ENCODE measurements at places on chromosomes 7 and 10.

DNA sequence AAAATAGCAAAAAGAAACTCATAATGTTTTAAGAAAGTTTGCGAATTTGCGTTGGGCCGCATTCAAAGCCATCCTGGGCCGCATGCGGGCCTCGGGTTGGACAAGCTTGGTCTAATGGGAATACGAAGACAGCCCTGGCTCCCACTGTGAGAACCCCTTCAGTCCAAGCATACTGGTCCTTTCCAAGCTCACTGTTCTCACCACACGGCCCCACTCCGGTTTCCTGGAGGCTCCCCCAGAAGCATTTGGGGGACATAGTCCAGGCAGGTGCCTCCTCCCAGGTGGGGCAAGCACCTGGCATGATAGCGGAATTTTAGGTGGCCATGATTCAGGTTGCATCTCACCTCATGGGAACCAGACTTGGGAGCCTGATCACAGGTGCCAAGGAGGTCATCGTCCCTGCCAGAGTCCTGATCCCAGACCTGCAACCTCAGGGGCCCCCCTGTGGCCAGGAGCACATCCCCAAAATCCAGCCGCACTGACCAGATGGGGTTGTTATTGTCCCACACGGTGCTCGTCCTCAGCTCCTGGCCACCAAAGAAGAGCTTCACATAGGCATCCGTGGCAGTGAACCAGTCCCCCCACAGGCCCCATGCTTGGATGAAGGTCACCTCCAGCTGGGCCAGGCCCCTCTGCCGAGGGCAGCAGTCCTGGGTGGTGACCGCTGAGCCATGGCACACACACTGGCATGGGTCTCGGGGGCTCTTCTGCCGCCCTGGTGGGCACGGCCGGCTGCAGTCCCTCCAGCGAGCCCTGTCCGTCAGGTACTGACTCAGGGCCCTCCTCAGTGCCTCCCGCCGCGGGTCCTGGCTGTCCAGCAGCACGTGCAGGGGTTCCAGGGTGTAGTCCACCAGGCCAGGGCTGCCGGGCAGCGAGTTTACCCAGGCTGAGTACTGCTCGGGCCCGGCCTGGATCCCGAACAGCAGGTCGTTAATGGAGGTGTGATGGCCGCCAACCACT, 4.4 kb downstream of the PRF1 start:
- DNase-seq, result no peak

- DNase-seq, result no peak
Measured at GRCh38 chr10:33136781-33137180, 178.8 kb upstream of the ITGB1 start.

- DNase-seq, result no peak
Measured at GRCh38 chr10:63200431-63200830, 67.3 kb downstream of the NRBF2 start.

DNA sequence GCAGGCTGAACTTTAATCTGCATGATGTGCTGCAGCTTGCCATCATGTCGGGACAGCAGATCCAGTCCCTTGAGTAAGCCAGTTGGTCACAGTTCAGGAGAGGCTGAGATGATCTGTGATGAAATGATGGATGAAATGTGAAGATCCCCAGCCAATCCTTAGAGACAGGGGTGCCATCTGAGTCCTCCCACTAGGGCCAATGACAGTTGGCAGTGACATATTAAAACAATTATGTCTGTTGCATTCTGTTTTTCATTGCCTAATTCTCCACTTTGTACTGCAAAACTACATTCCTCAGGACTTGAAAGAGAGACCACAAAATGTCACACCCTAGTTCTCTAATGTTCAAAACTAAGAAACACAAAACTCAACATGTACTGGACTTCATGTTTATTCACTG, 66.3 kb upstream of the CAV2 start:
- no peak for DNase-seq

- DNase-seq, result no peak
Measured at GRCh38 chr10:95759233-95759826, 3.4 kb downstream of the ENTPD1 start.

DNA sequence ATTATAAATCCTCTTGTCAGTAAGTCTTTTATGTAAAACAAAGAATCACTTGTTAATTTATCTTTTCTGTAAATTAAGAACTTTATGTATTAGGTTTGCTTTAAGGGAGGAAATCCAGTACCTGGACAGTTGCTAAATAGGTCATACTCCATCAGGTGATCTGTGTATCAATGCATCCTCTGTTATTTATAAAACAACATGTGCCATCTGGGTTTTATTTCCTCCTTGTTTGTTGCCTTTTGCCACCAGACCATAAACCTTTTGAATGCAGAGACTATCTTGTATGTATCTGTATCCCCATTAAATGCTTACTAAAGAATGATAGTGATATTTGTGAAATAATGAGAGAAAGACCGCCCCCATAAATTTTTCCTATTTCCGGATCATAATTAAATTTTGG, 70.0 kb downstream of the SLC35B4 start:
- no peak for DNase-seq

- DNase-seq, result no peak
Measured at GRCh38 chr7:158470336-158470735, 117.3 kb downstream of the PTPRN2 start.

DNA sequence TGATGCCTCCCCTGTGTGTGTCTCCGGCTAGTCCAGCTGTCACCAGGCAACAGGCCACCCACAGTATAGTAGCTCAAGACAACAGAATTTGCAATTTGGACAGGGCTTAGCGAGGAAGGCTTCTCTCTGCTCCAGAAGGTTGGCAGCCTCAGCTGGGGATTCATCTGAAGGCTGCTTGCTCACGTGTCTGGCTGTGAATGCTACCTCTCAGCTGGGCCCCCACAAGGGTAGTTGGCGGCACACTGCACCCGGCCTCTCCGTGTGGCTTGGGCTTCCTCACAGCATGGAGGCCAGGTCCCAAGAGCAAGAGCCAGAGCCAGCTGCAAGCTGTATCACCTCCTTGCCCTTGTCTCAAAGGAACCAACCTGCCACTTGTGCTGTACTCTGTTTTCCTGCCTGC, 19.2 kb downstream of the ECHDC3 start:
- DNase-seq, result no peak

GRCh38 chr10:52420656-52421055, 106.6 kb downstream of the DKK1 start:
- no peak for DNase-seq

- DNase-seq, result no peak
Measured at GRCh38 chr10:48742891-48743860, 58.5 kb downstream of the WDFY4 start.

- no peak for DNase-seq
Measured at GRCh38 chr10:91247360-91248111, 27.1 kb downstream of the PCGF5 start.

GRCh38 chr10:50928190-50928552, 42.7 kb upstream of the A1CF start:
- no peak for DNase-seq

DNA sequence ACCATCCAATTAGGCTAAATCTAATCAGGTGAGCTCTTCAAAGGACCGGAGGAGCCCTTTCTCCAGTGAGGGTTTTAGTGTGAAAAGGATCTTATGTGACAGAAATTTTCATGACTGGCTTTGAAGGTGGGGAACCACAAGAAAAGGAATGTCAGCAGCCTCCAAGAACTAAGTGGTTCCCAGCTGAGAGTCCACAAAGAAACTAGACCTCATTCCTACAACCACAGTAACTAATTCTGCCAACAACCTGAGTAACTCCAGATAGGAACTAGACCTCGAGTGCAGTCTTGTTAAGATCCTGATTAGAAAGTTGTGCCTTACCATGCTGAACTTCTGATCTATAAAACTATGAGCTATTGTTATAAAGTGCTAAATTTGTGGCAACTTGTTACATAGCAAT, 51.3 kb downstream of the PCLO start:
- no peak for DNase-seq

- no peak for DNase-seq
Measured at GRCh38 chr7:5284304-5285281, 1.9 kb downstream of the SLC29A4 start.

- DNase-seq, result peak; percentile 75
Measured at GRCh38 chr7:30166155-30166840, 31.5 kb downstream of the MTURN start.

DNA sequence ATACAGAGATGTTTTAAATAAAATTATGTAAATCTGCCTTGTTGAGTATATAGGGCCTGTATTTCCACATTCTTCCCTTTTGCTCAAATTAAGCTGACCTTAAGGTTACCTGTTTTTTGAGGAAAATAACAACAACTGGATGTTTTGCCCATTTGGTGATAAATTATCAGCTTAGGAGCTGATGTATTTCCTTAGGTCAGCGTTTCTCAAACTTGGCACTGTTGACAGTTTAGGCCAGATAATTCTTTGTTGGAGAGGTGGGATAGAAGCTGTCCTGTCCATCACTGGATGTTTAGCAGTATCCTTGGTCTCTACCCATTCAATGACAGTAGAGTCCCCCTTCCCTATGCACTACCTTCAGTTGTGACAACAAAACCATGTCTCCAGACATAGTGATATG, 7.2 kb downstream of the GSTO2 start:
- DNase-seq, result no peak

- DNase-seq, result no peak
Measured at GRCh38 chr7:44415047-44415446, 75.4 kb downstream of the NUDCD3 start.

GRCh38 chr7:38798552-38799267, 110.3 kb downstream of the VPS41 start:
- no peak for DNase-seq

DNA sequence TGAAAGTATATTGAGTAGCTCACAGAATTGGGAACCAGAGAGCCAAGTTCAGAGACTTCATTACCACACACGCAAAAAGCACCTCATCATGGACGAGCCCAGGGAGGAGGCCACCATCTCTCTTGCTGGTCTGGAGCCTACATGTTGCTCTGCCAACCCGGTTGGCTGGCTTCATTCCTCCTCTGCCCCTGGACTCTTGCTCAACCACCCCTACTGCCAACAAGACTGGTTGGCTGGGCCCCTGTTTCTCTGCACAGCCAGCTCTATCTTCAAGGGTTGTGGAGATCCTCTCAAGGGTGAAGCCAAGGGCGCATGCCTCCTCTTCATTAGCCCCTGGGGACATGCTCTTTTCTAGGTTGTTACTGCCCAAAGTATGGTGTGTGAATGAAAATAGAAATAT, 142.7 kb downstream of the JCAD start:
- DNase-seq, result no peak

GRCh38 chr10:24929056-24929544, 23.3 kb downstream of the PRTFDC1 start:
- DNase-seq, result no peak

GRCh38 chr10:3411044-3411443, 238.5 kb upstream of the PITRM1 start:
- no peak for DNase-seq

DNA sequence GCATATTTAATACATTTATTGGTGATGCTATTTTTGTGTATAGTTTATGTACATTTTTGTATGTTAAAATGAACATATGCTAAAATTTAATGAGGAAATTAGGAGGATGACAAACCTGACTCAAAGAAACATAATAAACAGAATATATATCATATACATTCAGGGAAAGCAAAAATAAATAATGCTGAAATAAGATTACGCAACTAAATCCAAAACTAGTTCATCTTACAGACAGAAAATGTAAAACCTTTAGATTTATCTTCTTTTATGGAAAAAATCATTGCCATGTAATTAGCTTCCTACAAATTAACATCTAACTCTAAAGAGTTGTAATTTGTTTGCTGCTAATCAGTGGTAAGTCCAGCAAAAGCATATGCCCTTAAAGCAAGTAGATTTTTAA, 216.5 kb downstream of the PTN start:
- DNase-seq, result no peak

DNA sequence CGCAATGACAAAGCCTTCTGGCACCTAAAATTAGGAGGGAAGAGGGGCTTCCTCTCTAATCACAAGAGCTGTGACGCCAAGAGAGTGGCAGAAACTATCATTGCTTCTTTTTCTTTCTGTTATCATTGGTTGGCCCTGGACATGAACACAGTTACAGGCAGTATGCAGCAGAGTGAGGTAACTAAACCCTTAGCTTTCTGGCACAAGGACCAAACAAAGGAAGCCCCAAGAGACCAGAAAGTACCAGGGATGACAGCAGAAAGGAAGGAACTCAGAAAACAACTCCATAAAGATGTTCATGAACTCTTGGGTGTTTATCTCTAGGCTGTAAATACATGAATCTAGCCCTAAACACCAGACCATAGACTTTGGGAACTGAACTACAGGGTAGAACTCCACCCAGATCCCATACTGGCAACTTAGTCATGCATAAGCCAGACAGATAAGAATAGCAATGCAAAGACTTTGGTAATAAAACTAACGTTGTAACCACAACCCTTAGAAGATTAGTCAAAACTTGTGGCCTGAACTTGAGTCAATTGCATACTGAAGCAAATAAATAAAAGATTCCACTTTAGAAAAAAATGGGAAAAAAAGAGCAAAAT, 195.7 kb upstream of the PTN start:
- DNase-seq, result no peak

DNA sequence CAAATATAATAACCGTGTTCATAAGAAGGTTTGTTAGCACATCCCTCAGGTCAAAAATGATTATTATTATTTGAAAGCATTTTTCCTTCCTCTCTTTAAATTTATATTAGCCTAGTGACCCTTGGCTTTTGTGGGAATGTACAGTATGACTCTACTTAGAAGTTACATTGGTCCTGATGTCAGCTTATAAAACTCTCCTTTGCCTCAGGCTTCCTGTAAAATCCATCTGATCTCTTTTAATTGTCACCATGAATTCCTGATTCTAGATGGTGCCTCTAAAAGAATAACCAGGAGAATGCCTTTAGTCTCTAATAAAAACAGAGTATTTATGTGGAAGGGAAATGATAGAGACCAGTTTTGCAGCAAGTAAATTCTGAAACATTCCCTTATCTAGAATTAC, 1134.4 kb downstream of the XPNPEP1 start:
- DNase-seq, result no peak

DNA sequence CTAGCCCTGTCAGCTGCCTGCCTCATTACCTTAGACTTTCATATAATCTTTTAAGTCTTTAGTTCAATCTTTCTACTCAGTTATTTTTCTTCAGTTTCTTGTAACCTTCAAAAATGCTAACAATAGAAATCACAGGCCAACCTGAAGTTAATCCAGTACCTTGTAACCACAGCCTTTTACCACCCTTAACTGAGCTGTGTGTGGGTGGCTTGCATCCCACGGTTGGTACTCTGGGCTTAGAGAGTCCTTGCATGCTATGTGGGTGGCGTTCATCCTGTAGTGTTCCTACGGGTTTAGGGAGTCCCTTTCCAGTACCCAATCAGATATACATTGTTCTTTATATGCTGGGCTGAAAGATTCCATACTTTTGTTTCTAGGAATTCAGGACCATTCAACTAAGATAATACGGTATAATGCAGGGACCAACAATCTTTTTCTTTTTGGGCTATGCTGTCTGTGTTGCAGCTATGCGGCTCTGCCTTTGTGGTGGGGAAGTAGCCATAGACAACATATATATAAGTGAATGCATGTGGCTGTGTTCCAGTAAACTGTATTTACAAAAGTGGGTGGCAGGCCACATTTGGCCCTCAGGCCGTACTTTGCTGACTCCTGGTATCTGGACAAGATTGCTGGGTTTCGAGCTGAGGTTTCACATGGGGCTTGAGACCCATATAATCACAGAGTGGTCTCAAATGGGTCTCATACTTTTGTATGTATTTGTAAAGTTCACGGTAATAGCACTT, 280.8 kb upstream of the LRGUK start:
- no peak for DNase-seq

All from ureter (tissue), 1 donor.